ENCODE measurements at places on chromosomes 1 and 21.

DNA sequence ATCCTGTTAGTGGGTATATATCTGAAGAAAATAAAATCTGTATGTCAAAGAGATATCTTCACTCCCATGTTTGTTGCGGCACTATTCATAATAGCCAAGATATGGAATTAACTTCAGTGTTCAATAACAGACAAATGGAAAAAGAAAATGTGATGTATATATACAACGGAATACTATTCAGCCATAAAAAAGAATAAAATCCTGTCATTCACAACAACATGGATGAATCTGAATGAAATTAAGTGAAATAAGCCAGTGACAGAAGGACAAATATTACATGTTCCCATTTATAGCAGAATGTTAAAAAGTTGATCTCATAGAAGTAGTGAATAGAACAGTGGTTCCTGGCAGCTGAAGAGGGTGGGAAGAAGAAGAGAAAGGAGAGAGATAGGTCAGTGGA is 239.1 kb upstream of the RUNX1 start:
- DNase-seq = no peak

DNA sequence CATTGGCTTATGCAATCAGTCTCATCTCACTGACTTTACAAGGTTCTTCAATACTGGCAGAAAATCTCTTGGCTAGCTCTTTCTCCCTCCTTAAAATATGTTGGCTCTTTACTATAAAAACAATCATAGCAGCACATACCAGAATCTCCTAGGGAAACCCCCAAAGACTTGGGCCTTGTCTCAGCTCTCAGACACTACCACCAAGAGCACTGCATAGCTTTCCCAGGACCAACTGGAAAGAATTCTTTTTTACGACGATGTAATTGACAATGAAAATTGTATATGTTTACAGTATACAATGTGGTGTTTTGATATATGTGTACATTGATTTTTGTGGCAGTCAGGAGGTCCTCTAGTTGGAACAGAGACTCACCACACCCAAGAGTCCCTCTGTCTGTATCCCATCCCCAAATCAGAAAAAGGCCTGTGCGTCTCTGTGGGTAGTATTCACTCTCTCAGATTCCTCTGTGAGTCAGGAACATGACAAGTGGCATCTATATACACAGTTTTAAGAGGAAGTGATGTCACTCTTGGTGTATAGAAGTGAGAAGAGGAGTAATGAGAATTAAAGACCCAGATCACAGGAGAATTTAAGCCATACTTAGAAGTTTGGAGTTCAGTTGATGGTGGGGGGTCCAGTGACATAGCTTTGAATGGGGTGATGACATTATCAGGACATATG is 21.1 kb downstream of the SMAP2 start:
- no peak for DNase-seq

GRCh38 chr1:206715552-206716158 is 30.9 kb downstream of the MAPKAPK2 start:
- no peak for DNase-seq

DNA sequence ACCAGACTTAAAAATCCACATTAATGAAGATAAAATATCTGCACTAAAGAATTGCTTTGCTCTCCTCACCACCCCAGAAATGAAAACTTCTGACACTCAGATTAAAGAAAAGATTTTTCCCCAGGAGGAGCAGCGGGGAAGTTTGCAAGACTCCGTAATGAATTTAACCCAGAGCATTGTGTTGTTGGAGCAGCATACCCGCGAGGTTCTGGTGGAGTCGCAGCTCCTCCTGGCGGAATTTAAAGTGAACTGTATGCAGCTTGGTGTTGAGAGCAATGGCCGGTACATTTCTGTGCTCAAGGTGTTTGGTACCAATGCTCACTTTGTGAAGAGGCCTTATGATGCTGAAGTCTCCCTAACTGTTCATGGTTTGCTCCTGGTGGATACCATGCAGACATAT is 46.4 kb downstream of the VPS13D start:
- no peak for DNase-seq

DNA sequence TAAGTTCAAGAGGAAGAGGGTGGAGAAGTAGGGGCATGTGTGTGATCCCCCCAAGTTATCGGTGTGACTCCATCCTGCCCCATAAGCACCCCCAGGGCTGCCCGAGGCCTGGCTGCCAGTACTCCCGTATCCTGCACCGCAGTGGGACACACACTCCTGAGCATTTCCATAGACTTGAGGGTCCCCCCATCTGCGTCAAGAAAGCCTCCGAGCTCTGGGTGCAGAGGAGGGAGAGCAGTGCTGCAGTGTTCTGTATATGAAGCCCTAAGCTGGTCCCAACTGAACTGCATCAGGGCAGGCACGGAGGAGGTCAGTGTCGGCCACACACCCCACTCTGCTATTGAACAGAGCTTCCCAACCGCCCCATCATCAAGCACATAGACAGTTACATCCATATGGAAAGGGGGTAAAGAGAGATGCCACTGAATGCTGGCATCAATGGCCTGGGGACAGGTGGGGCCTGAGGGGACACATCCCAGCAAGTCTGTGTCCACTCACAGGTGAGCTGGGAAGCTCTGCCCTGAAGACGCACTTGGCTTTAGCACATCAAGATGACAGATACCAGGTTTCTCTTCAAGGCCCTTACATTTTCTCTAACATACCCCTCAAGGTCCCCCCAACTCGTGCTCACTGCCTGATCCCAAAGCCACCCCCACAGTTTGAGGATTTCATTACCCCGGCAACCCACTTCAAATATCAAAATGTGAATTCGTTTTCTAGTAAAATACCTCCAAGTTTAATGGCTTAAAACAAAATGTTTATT is 64.3 kb downstream of the EVA1C start:
- DNase-seq = no peak

- no peak for DNase-seq
Measured at GRCh38 chr1:153375511-153375910, at the start of gene S100A12. Gene S100A12, minus strand, starts transcription at chr1:153375621. Its CDS starts 1,029 bp downstream, at chr1:153374592.

DNA sequence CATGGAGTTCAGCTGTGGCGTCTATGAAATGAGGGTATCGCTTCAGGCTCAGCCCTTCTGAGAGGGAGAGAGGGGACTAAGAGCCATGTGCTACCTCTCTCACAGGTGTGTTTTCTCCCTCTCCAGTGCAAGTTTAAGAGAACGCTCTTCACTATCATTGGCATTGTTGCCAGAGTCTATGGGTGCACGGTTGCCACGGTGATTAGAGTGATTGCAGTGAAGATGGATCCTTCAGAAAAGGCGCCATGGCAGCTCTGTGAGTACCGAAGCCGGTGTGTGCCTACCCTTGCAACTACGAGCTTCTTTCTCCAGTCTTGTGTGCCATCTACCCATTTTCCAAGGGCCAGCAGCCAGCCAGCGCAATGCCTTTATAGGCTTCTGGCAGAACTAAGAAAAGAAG is 290.5 kb downstream of the OMA1 start:
- no peak for DNase-seq

DNA sequence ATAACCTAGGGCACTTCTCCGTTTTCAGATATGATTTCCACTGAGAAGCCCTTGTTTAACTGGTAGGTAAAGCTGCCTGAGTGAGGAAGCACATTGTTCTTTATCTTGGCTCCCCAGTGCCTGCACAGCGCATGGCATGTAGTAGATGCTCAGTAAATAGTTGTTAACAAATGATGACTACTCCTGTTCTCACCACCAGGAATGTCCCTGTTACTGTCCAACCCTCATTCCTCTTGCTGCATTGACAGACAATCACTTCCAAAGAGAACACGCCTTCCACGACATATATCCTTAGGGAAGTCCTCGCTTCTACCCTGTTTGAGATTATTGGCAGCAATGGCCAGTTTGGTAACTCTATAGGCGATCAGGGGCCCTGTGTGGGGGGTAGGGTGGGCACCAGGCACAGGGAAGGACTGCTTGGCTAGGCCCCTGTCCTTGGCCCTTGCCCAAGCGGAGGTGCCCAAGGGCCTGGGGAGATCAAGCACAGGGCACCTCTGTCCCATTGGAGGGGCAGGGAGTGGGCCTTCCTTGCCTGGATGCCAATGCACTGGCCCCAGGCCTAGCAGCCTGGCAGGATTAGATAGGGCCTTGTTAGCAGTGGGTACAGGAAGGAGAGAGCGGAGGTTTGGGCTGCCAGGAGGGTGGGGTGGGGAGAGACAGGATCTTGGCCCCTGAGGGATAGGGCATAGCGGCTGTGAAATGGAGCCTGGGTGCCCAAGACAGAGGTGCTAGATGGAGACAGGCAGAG is 10.2 kb downstream of the NES start:
- DNase-seq = no peak

Measured in KBM-7 (cell line).